Activated CD4-positive, alpha-beta T cell treated with anti-CD3 and anti-CD28 coated beads for 24 hours (primary cell): ENCODE measurements at places on chromosomes 2 and 18.

- peak; percentile 18 for DNase-seq
Observed at GRCh38 chr2:241636182-241637017, 558 bp downstream of the THAP4 start.

- DNase-seq, result no peak
Observed at GRCh38 chr18:44586782-44587524, 93.7 kb upstream of the SETBP1 start.

GRCh38 chr2:60354713-60355112 is 198.7 kb downstream of the BCL11A start:
- DNase-seq, result no peak

- no peak for DNase-seq
Observed at GRCh38 chr18:44719519-44720060, 38.9 kb downstream of the SETBP1 start.

DNA sequence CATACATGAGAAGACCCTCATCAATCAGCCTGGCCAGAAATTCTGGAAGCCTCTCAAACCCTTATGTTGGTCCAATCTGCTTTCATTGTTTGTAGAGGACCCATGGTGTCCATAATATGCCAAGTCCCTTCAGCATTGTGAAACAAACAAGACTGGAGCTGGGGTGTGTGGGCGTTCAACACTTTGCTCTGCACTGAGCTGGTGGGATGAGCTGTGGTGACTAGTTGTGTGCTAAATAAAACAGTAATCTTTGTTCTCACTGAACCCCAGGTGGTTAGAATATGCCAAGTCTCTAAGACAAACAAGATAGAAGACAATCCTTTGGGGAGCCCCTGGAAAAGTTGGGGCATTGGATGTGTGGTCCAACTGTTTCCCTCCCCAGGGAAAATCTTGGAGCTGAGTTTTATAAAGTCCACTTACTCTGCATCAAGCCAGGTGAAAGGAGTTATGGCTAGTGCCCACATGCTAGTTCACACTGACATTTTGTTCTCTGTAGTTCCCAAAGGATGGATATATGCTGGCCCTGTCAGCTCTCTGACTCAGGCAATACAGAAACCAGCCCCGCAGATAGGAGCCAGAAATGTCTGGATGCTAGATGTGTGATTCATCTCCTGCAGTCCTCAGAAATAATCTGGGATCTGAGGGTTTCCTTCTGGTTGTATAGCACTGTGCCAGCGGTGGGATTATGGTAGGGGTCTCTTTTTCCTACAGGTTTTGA is 260.2 kb downstream of the TMX3 start:
- DNase-seq, result no peak

- DNase-seq, result no peak
Observed at GRCh38 chr2:234345921-234346320, 151.0 kb downstream of the ARL4C start.

DNA sequence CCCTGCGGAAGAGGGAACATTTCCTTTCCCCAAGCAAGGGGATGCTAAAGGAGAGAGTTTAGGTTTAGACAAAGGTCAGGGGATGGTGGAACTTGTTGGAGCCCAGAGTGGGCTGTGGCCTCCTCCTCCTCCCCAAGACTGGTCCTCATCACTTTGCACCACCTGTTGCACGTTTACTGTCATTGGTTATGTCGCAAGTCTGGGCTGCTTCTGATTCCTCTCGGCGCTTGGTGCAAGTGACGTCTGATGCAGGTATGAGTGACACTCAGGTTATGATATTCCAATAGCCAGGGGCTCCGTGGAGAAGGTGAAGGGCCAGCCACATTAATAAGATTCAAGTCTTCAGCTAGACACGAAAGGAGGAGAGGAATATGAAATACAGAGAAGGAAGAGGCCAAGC is 59.8 kb downstream of the TSN start:
- no peak for DNase-seq

DNA sequence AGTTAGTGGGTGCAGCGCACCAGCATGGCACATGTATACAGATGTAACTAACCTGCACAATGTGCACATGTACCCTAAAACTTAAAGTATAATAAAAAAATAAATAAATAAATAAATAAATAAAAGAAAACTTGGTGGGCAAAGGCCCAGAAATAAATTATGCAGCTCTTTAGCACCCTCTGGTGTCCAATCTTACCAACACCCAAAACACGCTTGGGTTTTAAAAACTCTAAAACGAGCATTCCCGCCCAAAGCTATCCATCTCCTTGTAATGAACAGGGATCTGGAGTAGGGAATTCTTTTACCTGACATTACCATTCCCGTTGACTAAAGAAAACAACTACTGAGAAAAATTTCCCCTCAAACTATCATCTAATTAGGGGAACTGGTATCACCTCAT is 2005.9 kb upstream of the CELF4 start:
- DNase-seq, result no peak

DNA sequence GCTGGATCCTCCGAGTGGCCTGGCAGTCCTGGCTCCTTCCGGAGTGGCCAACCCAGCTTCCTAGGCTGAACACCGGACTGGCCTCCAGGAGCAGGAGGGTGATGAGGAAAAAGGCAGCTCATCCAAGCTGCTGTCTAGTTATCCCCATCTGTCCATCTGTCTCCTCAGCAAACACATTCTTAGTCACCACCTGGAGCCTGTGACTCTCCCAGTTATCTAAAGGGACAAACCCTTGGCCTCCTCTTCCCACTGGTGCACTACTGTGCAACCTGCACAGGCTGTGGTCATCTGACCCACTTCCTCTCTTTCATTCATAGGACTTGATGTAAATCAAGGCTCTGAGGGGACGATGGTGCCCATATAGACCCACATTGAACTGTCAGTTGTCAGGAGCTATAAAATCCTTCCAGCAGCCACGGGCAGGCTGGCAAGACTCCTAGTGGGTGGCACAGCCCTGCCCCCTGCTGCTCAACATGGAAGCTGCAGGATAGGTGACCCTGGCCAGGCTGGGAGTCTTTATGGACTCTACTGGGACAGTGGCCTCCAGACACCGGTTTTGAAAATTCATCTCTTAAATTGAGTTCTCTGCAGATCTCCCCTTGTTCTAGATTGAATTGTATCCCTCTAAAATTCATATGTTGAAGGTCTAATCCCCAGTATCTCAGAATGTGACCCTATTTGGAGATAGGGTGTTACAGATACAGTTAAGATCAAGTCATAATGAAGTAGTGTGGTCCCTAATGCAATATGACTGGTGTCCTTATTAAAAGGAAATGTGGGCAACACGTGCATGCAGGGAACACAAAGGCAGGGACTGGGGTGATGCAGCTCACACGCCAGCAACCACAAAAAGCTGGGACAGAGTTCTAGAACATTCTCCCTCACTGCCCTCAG is 29.3 kb upstream of the DUSP2 start:
- peak; percentile 83 for DNase-seq

GRCh38 chr2:174066871-174067270 is 101.7 kb upstream of the SP3 start:
- DNase-seq, result no peak

DNA sequence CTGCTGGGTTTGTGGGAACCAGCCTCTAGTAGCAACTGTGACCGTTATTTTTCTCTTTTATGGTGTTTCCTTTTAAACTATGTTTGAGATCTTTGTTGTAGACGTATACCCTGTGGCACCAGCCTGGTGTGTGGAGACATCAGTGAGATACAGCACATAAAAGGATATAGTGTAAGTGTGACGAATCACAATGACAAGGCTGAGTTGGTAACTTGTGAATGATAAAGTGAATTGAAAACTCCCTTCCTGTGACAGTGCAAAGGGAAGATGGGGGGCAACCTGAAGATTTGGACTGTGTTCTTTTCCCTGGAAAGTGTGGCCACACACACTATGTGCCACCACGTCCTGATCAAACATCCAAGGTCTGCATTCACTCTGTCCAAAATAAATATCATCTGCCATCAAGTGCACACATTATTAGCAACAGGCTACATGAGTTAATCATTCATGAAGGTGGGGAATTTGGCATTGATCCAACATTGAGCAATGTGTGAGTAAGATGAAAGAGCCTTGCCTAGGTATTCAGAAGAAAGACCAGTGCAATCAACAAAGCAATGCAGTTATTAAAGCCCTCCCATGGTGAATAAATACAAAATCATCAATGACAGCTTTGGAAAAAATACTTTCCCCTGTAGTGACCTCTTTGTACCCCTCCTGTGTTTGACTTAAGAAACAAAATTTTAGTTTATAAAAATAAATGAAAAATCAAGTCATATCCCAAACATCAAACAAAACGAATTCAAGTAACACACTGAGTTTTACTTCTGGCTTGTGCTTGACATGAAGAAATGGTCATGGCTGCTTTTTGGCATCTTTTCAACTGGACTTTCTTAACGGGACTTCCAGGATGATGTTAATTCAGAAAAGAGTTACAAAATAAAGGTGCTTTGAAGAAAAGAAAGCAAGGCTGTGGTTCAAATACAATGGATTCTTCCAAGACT is 1280.5 kb upstream of the ZEB2 start:
- no peak for DNase-seq
